ENCODE measurements at places on chromosomes 12 and 14.

DNA sequence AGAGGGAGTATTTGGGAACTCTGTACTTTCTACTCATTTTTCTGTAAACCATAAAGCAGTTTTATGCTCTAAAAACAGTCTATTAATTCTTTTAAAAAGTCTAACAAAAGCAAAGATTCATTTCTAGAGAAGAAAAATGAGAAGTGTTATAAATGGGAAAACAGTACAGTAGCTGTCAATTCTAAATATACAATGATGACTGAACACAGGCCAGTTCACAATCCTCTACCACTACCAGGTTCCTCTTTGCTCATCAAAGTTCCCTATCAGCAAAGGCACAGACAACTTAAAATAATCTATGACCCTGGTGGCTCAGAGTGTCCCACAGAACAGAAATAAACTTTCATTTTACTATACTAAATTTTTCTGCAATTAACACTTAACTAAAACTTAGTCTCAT lies 12.5 kb downstream of the NAA25 start:
- DNase-seq, result no peak

GRCh38 chr12:15728118-15728598 lies 61.0 kb downstream of the EPS8 start:
- DNase-seq, result peak; percentile 28

GRCh38 chr14:102805371-102805891 lies 28.2 kb downstream of the TRAF3 start:
- DNase-seq, result no peak

DNA sequence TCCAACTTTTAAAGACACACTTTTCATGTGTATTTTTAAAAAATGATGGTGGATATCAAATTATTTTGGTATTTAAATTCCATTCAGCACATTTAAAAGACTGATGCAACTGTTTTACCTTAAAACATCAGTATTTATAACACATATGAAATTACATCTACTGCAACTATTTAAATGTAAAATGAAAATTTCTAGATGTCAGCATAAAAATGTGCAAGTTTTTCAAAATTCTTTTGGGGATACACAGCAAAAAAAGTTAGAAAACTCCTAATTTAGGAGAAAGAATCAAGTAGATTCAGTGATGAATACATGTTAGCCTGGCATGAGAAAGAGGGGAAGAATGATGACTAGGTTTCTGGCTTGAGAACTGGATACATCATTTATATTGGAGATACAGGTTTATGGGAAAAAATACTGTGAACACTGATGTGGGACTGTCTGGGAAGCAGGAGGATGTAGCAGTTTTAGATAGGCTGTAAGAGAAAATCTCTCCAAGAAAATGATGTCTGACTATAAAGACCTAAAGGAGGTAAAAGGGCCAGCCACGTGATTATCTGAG lies 9.2 kb downstream of the SOS2 start:
- peak; percentile 4 for DNase-seq

DNA sequence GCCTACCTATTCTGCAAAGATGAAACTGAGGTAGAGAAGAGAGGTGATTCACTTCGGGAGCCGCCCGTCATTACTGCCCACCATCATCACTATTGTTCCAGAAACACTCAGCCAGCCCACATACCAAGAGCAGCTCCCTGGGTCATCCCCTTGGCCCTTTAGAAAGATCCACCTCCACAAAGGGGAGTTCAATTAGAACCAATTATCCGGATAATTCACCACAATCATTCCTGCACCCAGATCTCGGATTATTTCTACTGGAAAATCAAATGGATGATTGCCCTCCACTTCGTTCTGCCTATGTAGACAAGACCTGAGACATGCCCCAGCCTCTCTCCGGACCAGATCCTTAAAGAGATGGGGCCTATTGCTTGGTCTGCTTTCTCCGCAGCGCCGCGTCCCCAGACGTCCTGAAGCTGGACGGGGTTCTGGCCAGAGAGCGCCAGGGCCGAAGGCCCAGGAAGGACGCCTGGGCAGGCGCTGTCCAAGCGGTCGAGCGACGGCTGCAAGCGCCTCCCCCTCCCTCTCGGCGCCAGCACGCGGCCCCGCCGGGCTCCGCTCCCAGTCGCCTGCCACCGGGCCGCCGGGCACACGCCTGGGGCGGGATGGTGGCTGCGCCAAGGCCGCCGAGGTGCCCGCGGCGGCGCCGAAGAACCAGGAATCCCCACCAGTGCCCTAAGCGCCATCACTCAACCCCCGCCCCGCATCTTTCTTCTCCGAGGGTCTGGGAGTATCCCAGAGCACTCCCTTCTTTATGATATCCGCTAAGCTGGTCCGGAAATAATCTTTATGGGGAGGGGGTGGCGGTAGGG lies 1.3 kb upstream of the ASCL1 start:
- DNase-seq, result no peak

DNA sequence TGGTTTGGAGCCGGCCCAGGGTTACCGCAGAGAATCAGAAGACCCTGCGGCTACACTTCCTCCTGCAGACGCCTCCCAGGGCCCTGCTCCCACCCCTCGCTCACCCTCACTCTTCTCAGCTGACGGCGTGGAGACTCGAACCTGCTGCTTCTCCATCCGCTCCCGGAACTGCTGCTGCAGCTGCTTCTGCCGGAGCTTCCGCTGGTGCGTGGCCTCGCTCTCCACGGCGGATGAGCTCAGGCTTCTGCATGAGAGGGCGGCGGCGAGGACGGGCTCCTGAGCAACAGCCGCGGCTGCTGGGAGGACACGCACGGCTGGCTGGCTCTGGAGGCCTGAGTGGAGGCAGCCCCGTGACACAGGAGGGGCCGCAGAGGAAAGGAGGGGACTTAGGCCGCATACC lies 33.3 kb downstream of the RAD52 start:
- no peak for DNase-seq

GRCh38 chr14:100866666-100867630 lies 36.6 kb downstream of the RTL1 start:
- no peak for DNase-seq

DNA sequence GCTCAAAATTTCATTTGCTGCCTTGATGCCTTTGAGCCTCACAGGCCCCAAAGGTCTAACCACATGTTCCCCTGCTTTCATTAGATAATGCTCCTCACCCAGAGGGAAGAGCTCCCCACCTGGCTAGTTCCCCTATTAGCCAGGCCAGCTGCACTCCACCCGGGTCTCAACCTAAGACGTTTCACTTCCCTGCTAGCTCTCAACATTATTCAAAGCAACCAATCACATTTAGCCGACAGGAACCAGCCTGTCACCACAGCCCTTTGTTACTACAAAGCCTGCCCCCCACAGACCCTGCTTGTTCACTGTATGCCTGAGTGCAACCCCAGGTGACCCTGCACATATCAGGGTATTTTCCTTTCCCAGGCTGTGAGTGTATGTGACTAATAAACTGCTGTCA lies 78.6 kb downstream of the SLC15A5 start:
- DNase-seq, result no peak

- no peak for DNase-seq
Measured at GRCh38 chr12:132364348-132364902, 35.0 kb upstream of the GALNT9 start.

DNA sequence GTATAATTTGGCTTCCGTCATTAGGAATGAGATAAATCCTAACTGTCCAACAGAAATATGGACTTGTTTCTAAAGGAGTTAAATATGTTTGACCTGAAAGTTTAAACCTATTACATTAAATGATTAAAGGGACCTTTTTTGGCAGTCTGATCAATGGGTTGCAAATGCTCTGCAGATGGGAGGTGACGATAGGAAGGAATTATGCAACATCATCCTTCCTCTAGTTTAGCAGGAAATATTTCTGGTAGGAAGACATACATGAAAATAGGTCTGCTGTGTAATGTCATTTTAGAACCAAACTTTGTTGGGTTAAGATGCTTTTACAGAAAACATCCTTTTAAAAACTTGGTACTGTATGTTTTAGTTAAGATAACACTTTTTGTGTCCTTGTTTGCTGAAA lies 2.6 kb downstream of the LRRC10 start:
- no peak for DNase-seq

- no peak for DNase-seq
Measured at GRCh38 chr14:103073367-103073875, 10.6 kb upstream of the LBHD2 start.

GRCh38 chr12:101792046-101792931 lies 38.5 kb downstream of the GNPTAB start:
- no peak for DNase-seq

GRCh38 chr12:1643905-1644533 lies 15.0 kb downstream of the WNT5B start:
- no peak for DNase-seq

- DNase-seq, result no peak
Measured at GRCh38 chr14:57864659-57865058, 1.2 kb downstream of the SLC35F4 start.

All from fibroblast of skin of left biceps (primary cell).